Naive thymus-derived CD8-positive, alpha-beta T cell (primary cell): ENCODE measurements at places on chromosomes 5 and 9.

DNA sequence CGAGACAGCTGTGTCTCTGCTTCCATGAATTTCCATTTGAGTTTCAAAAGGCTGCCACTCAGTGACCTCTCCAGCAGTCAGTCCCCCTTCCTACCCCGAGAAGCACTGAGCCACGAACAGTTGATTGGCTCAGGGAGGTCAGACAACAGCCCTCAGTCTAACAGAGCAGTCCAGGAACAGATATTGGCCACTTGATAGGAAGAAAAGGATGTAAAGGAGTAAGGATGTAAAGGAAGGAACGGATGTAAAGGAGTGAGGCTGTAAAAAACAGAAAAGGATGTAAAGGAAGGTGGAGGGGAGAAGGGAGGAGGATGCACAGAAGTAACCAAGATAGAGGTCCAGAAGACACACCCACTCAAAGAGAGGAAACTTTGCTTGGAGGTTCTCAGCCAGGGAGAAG, 3.2 kb upstream of the NR4A3 start:
- DNase-seq: no peak

GRCh38 chr5:128695791-128696530, 157.9 kb upstream of the FBN2 start:
- DNase-seq: no peak

DNA sequence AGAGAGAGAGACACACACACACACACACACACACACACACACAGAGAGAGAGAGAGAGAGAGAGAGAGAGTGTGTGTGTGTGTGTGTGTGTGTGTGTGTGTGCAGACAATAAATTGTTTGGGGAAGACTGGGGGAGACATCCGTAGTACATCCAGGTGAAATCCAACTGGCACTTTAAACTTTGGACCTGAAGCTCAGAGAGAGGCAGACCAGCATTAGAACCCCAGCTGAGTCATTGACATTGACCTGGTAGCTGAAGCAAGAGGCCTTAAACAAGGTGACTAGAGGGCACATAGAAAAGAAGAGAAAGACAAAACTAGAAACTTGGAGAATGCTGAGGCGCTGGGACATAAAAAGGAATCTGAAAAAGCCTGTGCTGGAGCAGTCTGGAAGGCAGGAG, 251.5 kb downstream of the CRB2 start:
- no peak for DNase-seq

- no peak for DNase-seq
These were observed 246.1 kb downstream of the MARCHF11 start for GRCh38 chr5:15933259-15934207.

- no peak for DNase-seq
These were observed 178.7 kb downstream of the WDR70 start for GRCh38 chr5:37557734-37558293.

- DNase-seq: no peak
These were observed 37.1 kb downstream of the DMRT2 start for GRCh38 chr9:1087120-1087881.

DNA sequence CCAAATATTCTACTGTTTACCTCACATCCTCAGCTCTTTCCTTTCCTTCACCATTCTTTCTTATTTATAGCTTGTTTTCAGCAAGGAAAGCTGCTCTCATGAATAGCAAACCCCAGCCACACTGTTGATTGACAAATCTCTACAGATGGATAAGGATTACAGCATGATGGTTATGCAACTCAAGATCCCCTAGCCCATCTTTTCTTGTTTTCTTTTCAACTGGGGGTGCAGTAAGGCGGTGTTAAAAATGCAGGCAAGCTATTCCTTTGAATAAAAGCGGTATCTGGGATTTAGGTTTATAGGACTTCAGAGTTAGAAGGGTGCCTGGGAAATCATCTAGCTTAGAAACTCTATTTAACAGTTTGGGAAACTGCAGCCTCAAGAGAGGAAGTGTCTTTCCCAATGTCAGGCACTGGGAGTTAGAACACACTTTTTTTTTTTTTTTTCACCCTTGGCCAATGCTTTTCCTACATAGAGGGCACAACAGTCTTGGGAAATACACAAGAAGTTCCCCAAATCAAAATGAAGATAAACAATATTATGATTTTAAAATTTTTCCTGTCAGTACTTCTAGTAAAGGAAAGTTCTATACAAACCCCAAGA, 2.6 kb downstream of the SPARC start:
- no peak for DNase-seq

DNA sequence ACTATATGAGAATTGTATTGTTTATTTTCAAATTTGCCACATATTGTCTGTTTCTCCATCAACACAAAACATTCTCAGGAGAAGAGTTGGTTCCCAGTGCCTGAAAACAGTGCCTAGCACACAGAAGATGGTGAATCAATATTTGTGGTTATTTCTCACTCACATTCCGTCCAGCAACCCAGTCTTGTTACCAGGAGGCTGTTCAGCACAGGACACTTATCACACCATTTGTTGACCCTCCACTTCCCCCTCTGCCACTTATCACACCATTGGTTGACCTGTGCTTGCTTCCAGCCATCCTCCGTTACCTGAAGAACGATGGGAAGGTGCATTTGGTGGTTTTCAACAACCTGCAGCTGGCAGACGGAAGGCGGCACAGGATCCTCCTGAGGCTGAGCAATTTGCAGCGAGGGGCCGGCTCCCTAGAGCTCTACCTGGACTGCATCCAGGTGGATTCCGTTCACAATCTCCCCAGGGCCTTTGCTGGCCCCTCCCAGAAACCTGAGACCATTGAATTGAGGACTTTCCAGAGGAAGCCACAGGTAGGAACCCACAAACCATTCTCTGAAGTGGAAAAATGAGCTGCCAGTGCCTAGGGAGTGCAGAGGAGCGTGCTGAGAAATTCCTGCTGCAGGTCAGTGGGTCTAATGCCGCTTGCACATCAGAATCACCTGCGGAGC, 20.5 kb downstream of the THBS4 start:
- no peak for DNase-seq

GRCh38 chr5:98268162-98268860, 505.2 kb upstream of the RGMB start:
- DNase-seq: no peak

DNA sequence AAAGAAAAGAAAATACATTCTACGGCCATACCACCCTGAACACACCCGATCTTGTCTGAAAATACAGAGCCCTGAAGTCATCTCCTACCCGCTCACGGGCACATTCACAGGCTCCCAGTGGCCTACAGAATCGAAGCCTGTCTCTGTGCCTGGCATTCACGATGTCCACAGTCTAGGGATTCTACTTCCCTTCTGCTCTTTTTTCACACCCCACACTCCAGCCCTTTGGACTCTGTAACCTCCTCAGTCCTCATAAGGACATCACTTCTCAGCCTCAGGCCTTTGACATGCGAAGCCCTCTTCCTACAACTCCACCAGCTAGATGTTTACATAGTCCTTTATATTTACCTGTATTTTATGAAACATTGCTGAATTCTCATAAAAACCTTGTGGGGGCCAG, 77.8 kb downstream of the CSNK1A1 start:
- DNase-seq: no peak

GRCh38 chr9:2623288-2624050, 1.9 kb downstream of the VLDLR start:
- DNase-seq: no peak

DNA sequence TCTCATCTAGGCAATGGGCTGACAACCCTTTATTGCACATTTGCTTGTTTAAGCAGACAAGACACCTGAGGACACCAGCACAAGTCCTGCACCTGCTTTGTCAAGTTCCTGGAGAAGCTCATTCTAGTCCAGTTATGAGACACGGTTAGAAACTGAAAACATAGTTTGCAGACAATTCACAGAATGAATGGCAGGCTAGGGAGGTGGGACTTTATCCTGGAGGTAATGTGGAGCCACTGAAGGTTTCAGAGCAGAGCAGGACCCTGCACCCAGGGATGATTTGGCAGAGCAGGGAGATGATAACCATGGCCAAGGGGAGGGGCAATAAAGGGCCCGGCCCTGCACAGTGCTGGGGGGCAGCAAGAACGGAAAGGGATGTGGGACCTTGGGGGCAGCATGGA, 50.7 kb upstream of the SLC25A51 start:
- DNase-seq: no peak

GRCh38 chr5:111385051-111385450, 127.3 kb downstream of the STARD4 start:
- no peak for DNase-seq

- no peak for DNase-seq
These were observed 480.2 kb downstream of the CAAP1 start for GRCh38 chr9:26412446-26412845.

DNA sequence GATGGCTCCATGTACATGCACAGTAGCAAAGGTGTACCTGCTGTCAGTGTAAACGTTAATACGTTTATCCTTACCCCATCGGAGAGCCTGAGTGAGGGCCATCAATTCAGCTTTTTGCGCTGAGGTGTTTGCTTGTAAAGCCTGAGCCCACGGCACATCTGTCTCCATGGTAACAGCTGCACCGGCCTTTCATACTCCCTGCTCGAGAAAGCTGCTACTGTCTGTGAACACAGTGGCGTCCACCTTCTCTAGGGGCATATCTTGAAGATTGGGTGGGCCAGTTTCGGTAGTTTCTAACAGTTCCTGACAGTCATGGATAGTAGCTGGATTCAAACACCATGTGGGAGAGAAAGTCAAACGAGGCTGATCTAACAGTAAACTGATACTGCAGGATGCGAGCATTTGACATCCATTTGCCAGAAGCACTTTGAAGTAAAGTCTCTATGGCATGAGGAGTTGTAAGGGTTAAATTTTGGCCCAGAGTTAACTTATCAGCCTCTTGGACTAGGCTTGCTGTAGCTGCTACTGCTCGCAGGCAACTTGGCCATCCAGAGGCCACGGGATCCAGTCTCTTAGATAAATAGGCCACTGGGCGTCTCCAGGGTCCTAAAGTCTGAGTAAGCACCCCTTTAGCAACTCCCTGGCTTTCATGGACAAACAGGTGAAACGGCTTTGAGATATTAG, 21.0 kb upstream of the RHOBTB3 start:
- DNase-seq: no peak

DNA sequence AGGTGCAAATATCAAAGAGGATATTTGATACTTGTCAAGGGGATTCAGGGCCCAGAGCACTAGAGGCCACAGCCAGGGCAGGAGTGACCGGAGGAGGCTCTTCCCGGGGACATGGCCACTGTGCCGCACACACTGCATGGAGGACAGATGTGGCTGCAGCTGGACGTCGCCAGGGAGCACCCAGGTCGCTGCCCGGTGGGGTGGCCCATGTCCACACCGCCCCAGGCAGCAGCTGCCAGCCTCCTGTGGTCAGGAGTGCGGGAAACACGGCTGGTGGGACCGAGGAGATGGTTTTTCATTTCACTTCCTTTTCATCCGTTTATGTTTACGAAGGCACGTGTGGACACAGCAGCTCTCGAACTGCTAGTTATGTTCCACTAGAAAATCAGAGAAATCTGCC, 15.1 kb downstream of the SEC16A start:
- DNase-seq: no peak

- peak; percentile 73 for DNase-seq
These were observed 1.1 kb upstream of the ANXA2R start for GRCh38 chr5:43041110-43041668.

DNA sequence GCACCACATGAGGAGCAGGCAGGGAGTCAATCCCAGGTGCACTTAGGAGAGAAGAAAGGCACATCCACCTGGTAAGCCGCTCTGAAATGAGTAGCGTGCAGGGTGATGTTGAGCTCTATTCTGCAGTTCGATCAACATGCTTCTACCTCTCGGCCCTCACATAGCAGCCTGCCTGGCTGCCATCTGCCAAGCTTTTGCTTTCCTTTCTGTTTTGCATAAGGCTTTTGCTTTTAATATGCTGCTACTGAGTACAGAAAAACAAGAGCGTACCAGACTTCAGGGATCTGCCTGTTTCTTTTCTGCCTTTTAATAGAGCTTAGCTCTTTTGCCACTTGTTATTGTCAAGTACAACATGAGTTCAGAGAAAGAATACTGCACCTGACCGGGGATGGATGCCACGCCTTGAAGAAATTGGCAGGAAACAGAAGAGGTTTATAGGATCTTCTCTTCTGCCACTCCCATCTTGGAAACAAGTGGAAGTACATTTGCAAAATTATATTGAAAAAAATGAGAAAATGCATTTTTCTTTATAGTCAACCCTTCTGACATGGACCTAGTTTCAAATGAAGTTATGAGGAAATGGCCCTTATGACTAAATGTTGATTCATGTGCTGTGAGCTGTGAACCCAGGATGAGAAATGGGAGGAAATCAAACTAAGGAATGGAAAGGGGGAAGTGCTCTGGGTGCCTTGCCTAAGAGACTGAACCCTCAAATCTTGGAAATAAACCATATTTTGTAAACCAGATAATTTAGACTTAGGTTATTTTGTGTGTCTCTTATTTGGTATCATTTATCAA, 4.0 kb upstream of the FCHO2 start:
- DNase-seq: no peak

GRCh38 chr5:117094114-117094815, 519.6 kb upstream of the SEMA6A start:
- DNase-seq: no peak

- no peak for DNase-seq
These were observed 250.1 kb upstream of the KLF4 start for GRCh38 chr9:107739601-107740082.

GRCh38 chr5:52015760-52016159, 632.5 kb downstream of the ISL1 start:
- no peak for DNase-seq

DNA sequence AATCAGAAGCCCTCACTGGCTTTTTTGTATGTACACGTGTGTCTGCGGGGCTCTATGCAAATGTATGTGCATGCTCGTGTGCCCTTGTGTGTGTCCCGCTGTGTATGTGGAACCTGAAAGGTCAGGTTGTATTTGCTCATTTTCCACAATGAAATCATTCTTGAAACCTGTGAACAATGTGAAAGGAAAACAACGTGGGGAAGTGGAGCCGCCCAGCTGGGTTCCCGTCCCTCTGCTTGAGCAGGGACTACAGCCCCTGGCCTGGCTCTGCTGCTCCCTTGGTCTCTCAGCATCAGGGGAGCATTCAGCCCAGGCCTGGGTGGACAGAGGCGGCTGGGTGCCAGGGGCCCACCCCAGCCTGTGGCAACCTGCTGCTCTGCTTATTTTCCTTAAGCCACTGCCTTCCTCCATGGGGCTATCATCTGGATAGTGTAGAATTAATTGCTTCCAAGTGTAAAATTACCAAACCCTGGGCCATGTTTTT, 3.0 kb downstream of the ECSCR start:
- no peak for DNase-seq

- no peak for DNase-seq
These were observed 517.2 kb downstream of the SPOCK1 start for GRCh38 chr5:136981936-136982335.

GRCh38 chr5:83472508-83473345, 1.2 kb downstream of the VCAN start:
- DNase-seq: no peak

DNA sequence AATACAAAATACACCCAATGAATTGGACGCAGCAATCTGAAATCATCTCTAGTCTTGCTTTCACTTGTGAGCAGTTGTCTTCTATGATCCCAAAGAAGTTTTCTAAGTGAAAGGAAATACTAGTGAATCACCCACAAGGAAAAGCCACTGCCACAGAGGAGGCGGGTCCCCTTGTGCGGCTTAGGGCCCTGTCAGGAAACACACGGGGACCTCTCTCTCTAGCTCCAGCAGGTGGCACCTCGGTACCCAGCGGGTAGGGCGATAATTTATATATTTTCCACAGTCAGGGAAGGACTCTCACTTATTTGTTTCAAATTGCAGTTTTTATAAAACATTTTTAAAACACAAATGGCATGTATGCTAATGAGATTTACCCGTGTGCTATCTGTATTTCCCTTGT, 417.1 kb downstream of the KDM4C start:
- no peak for DNase-seq
